ENCODE measurements at places on chromosomes 16 and 17.

DNA sequence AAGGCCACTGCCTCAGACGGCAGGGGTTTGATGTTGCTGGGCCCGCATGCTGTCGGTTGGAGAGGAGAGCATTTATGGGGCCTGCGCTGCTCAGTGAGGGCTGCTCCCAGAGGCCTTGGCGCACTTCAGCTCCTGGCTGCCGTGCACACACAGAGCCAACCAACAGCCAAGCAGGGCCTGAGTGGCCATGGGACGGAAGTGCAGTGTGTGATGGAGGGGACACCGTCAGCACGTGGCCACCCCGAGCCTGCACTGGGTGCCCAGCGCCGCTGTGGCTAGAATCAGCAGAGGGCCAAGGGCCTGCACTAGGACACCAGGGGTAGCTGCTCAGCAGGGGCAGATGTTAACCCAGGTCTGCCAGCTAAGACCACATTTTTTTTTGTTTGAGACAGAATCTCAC, 21.8 kb downstream of the KLHL36 start:
- no peak for DNase-seq

GRCh38 chr17:53227111-53227510, 595.6 kb upstream of the KIF2B start:
- no peak for DNase-seq

- DNase-seq = peak; percentile 61
Observed at GRCh38 chr16:84507011-84507982, 2.8 kb upstream of the MEAK7 start.

DNA sequence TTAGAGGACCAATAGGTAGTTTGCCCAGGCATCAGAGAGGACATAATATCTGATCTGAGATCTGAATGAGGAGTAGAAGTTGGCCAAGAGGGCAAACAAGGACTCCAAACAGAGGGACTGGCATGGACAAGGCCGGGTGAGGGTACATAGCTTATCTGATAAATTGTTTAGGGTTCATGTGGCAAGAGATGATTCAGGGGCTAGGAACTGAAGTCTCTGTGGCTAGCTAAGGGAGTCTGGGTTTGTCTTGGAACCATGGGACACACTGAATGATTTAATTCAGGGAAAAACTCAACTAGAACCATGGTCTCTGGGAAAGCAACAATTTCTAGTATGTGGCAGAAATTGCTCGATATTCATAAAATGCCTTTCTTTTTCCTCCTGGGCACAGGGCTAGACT, 4.1 kb upstream of the AQP8 start:
- no peak for DNase-seq

GRCh38 chr16:51674615-51675014, 523.5 kb upstream of the SALL1 start:
- DNase-seq = no peak

- no peak for DNase-seq
Observed at GRCh38 chr16:58533751-58534470, 18.6 kb downstream of the SETD6 start.

DNA sequence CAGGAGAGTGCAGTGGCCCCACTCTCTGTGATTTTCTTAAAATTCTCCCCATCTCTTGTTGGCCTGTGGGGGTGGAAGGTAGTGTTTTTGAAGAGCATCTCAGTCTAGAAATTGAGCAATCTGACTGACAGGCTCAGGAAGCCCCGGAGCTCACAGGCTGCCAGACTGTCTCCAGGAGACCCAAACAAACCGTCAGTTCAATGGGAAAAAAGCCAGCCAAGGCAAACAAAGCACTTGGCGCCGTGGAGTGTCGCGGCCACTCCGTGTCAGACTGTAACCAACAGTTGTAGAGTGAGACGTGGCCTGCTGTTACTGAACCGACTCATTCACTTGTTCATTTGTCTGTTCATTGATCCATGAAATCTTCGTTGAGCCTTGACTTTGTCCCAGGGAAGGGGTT, 33.7 kb downstream of the RGS9 start:
- peak; percentile 63 for DNase-seq

- DNase-seq = no peak
Observed at GRCh38 chr17:2580151-2580550, 13.3 kb upstream of the PAFAH1B1 start.

- no peak for DNase-seq
Observed at GRCh38 chr17:51640108-51640622, 379.8 kb downstream of the UTP18 start.

DNA sequence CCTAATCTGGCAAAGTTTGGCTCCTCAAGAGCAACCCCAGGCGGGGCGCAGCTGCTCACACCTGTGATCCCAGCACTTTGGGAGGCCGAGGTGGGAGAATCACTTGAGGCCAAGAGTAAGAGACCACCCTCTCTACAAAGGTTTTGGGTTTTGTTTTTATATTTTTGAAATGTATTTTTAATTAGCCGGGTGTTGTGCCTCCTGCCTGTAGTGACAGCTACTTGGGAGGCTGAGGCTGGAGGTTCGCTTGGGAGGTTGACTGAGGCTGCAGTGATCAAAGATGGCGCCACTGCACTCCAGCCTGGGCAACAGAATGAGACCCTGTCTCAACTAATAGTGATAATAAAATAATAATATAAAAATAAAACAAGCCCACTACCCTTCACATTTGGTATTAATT, 756 bp upstream of the USP7 start:
- DNase-seq = no peak

GRCh38 chr17:6257336-6257735, 177.6 kb downstream of the AIPL1 start:
- no peak for DNase-seq

- no peak for DNase-seq
Observed at GRCh38 chr17:78142119-78142861, 3.9 kb upstream of the C17orf99 start.

GRCh38 chr17:66441101-66441661, 138.8 kb downstream of the PRKCA start:
- DNase-seq = no peak

GRCh38 chr17:3915581-3915994, 677 bp downstream of the P2RX1 start:
- DNase-seq = no peak

- DNase-seq = no peak
Observed at GRCh38 chr17:81519284-81520020, 6.9 kb upstream of the ACTG1 start.

- DNase-seq = no peak
Observed at GRCh38 chr17:14070344-14070984, 1.2 kb downstream of the COX10 start.

Measured in aorta (tissue), 5 donors.